Right cardiac atrium (tissue), 5 donors: ENCODE measurements at places on chromosomes 1 and 21. TPM values are rescaled to one million over a fixed set of nuclear protein-coding genes. Genes with fewer than 3 reads are reported as not detected.

Gene TAS1R1
- polyA plus RNA-seq: not detected

Gene PRDM16
- 1.9 TPM for polyA plus RNA-seq

Gene CDC73
- 12.4 TPM for polyA plus RNA-seq

Gene SYNJ1
- 5.8 TPM for polyA plus RNA-seq

Gene NHLH1
- polyA plus RNA-seq: 0.05 TPM

Gene CSF1
- 13.5 TPM for polyA plus RNA-seq

Gene GRHL3
- not detected for polyA plus RNA-seq

Gene C8B
- polyA plus RNA-seq: not detected

Gene KLF17
- polyA plus RNA-seq: not detected
